ENCODE measurements at places on chromosomes 11 and 22.

DNA sequence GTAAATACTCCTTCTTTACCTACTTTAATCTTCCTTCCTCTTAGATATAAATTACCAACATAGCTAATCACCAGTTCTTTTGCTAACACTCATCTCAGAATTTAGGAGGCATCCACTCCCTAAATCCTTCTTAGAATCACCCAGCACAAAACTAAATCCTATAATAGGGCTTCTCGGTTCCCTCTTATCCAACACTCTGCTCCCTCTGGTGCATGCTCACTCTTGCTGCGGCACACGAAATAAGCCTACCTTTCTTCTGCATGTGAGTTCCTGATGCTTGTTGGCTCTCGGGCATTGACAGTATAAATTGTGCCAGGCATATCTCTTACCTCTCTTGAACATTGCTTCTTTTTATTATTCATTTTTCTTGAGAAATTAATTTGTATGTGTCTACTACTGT lies 61.0 kb downstream of the OR5AK2 start:
- no peak for DNase-seq

DNA sequence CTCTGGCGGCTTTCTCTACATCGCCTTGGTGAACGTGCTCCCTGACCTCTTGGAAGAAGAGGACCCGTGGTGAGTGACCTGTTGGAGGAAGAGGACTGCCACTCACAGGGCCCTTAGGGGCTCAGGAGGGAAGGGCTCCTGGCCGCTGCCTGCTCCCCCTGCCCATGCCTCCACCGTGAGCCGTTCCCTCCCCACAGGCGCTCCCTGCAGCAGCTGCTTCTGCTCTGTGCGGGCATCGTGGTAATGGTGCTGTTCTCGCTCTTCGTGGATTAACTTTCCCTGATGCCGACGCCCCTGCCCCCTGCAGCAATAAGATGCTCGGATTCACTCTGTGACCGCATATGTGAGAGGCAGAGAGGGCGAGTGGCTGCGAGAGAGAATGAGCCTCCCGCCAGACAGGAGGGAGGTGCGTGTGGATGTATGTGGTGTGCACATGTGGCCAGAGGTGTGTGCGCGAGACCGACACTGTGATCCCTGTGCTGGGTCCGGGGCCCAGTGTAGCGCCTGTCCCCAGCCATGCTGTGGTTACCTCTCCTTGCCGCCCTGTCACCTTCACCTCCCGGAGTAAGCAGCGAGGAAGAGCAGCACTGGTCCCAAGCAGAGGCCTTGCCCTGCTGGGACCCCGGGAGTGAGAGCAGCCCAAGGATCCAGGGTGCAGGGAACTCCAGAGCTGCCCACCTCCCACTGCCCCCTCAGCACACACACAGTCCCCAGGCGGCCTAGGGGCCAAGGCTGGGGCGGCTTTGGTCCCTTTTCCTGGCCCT lies 6.9 kb downstream of the SLC39A13 start:
- no peak for DNase-seq

GRCh38 chr11:8719211-8719649 lies 36.6 kb downstream of the RPL27A start:
- DNase-seq: no peak

- DNase-seq: no peak
Observed at GRCh38 chr11:13064593-13064992, 55.5 kb downstream of the RASSF10 start.

DNA sequence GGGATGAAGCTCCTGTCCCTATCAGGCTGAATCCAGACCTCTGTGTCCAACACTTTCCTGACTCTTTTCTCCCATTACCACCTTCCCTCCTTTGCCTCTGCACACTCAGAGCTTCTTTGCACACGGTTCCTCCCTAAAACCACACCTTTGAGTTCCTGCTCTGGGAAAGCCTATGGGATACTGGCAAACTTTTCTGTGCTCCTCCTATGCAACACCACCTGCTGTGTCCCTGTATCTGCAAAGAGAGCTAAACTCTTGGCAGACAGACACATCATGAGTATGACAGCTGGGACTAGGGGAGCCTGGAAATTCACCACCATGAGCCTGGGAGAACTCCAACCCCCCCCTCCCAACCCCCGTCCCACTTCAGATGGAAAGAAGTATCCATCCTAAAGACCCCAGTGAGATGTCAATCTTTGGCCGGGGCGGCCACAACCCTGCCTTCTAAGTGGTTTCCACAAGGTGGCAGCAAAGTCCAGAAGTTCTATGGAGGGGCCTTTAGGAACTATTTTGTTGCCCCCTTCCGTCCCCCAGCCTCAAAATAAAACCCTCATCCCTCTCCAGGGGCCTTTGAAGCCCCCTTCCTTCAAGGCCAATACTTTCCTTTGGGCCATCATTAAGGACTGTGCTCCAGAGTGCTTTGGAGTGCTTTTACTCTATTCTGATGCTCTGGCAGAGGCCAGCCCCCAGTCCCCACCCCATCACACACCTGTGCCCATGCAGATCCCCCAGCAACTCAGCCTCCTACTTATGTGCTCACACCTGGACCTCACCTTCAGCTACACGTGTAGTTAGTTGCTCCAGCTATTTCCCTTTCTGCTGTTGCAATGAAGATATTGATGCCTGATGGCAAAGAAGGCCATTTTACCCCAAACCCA lies 19.4 kb downstream of the HTR3A start:
- no peak for DNase-seq

DNA sequence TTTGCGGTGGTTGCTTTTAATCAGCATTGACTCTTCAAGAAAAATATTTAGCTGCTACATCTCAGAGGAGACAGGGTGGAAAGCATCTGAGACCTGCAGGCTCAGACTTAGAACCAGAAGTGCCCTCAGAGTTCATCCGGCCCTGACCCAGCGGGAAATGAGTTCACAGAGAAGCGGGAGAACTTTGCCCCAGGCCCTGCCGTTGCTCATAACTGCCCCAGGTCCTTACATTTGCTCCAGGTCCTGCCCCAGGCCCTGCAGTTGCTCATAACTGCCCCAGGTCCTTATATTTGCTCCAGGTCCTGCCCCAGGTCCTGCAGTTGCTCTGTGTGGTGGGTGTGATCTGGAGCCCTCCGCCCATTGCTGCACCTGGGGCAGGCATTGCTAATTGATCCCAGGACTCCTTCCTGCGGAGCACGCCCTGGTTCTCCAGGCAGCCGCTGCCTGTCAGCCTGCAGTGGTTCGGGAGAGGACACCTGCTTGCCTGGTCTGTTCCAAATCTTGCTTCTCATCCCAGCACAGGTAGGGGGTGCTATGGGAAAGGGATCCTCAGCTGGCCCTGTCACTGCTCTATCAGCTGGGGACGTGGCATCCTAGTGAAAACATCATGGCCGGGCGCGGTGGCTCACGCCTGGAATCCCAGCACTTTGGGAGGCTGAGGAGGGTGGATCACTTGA lies 58.1 kb upstream of the PPP6R3 start:
- no peak for DNase-seq

GRCh38 chr11:72577271-72577721 lies 96.9 kb downstream of the PDE2A start:
- no peak for DNase-seq

DNA sequence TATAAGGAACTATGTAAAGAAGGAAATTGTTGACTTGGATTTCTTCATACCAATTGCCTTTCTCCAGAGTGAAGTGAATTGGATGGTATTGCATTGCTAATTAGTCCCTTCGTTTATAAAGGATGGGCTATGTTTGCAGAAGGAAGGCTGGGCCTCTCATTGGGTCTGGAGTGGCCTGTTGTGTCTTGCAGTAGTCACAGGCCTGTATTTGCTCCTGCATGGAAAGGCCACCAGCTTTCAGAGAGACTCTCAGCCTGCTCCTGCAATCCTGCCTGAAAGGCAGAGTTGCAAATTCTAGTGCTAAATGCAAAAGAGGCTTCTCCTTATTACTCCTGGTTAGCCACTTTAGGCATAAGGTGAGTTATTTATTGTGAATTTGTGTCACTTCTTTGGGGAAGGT lies 103.8 kb downstream of the EXT2 start:
- no peak for DNase-seq

Data from nucleus accumbens (tissue), 56 donors.